ENCODE measurements at places on chromosomes 11 and 22.

DNA sequence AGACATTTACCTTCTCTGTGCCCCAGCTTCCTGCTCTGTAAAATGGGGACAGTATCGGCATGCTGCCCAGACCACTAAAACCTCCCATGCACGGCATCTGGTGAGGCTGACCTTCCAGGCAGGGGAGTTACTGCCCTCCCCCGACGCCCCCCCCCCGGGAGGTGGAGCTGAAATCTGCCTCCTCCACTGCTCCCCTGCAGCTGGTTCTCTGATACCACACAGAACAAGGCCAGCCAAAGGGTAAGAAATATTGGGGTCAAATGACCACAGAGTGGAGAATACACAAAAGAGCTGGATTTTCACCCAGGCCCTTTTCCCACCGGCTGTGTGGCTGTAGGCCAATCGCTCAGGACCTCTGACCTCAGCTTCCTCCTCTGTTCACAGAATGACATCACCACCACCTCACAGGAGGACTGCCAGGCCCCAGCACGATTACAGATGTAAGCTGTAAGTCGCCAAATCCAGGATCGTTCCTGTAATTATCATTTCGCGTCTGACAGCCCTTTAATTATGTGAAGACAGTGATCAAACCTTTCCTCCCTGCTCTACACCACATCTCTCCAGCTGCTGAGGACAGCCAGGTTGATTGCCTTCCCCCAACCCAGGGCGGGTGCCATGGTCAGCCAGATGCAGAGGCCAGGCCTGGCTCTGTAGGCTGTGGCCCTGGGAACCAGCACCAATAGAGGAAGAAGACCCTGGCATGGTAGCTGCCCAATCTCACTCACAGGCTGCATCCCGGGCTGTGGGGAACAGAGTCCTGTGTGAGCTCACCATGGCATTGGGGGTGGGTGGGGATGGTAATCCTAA is 35.7 kb upstream of the KLHL35 start:
- DNase-seq: no peak

DNA sequence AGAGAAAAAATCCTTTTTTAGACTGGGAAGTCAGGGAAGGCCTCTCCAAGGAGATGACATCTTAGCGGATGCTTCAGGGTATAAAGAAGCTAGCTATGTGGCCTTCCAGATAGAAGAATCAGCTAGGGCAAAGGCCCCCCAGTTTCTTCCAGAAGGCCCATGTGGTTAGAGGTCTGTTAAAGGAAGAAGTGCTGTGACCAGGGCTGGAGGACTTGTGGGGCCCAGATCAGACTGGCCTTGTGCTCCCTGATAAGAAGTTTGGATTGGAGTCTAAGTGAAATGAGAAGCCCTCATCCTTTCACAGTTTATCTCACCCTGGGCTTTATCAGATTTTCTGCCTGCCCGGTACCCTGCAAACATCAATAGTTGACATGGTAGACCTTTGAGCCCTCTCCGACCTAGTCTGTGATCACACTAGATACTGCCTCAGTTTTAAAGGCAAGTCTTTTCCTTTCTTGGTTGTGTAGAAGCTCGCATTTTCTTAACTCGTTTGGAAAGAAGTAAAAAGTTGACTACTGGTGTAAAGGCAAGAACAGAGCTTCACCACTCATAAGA is 7.8 kb downstream of the AMPD3 start:
- DNase-seq: no peak

- DNase-seq: no peak
Measured at GRCh38 chr11:36164506-36165250, 124.5 kb downstream of the COMMD9 start.

DNA sequence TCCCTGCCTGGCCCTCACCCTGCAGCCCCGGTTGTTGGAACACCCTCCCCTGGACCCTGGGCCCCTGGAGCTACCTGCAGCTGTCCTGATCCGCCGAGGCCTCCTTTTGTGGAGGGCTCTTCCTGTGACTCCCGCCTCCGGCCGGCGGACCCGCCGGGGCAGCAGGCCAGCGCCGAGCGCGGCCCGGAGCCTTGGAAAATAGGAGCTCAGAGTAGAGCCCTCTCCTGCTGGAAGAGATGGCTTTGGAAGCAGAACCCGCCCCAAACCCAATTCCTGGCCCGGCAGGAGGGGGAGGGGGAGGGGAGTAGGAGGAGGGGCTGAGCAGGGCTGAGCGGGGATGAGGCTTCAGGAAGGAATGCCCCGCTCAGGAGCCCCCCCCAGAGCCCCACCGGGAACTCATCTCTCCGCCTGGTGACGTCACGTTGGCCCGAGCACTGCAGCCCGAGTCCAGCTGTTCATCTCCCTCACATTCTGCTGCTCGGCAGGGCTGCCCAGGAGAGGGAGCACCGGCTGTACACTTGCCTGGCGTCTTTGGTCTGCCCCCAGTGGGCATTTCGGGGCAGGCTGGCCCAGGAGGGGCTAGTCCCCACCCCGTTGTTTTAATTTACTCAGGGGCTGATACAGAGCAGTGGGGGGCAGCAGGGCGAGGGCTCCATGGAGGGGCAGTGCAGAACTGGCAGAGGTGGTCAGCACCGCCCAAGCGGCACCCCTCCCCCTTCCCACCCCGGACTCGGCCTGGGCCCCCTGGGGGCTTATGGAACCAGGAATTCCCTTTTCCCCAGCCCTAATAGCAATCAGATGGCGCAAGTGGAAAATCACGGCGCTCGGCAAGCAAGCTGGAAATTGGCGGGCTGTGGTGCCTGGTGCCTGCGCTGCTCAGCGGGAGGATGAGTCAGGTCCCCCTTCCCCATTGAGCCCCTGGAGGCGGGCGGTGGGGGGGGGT is at the start of gene MRGPRF:
Gene MRGPRF (minus strand): TSS at position 238 of the 943 bp plus-strand sequence. CDS start 3,345 bp downstream, outside the sequence.
- no peak for DNase-seq

GRCh38 chr11:11997049-11997322 is 11.4 kb downstream of the DKK3 start:
- no peak for DNase-seq

DNA sequence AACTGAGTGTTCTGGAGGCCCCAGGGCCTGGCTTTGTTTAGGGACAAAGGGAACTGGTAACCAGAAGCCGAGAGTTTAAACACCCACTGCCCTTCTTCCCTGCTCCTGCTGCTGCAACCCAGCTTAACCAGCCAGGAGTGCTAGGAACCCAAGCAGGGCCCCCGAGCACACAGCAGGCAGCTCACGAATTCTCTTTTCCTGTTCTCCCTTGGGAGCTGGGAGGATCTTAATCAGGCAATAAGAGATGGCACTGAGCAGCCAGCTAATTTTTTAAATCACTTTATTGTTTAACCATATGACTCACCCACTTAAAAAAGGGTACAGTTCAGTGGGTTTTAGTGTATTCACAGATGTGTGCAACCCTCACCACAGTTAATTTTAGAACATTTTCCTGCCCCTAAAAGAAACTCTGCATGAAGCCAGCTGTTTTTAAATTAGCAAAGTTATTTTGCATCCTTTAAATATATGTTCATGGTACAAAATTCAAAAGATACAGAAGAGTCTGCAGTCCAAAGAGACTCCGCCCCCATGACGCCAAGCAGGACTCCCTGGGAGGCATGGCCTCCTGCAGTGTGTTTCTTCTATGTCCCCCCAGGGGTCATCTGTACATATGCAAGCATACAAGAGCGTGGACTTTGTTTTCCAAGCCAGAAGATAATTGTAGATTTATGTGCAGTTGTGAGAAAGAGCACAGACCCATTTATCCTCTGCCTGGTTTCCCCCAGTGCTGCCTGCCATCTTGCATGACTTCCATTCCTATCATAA is 18.9 kb upstream of the PPP6R3 start:
- no peak for DNase-seq

- DNase-seq: no peak
Measured at GRCh38 chr11:119134389-119134978, 13.1 kb downstream of the HINFP start.

GRCh38 chr11:16883174-16883573 is 131.0 kb downstream of the PLEKHA7 start:
- DNase-seq: no peak

DNA sequence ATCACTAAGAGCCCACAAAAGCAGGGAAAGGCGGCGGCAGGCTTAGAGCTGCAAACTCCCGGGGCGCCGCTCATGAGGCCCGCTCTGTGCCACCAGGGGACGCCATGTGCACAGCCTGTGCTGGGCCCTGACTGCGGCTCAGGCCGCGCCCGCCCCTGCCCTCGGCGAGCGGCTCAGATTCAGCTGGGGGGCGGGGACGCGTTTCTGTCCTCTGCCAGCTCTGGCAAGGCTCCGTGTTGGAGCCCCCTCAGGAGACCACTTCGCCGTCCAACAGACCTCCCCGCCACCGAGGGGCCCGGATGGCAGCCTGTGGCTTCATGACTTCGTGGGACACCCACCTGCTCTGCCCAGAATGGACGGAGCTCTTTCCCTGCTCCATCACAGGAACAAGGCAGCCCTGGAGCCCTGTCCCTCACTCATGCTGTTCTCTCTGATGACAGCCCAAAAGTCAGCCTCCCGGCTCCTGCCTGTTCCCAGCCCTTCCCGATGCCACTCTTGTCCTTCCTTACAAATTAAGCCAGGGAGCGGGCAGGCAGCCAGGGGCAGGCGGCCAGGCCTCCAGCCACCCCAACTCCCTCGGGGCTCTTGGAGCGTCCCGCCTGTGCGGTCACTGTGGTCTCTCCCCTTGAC is 69.1 kb downstream of the NAT10 start:
- DNase-seq: peak; percentile 57

- no peak for DNase-seq
Measured at GRCh38 chr11:79672786-79673185, 232.0 kb upstream of the TENM4 start.

DNA sequence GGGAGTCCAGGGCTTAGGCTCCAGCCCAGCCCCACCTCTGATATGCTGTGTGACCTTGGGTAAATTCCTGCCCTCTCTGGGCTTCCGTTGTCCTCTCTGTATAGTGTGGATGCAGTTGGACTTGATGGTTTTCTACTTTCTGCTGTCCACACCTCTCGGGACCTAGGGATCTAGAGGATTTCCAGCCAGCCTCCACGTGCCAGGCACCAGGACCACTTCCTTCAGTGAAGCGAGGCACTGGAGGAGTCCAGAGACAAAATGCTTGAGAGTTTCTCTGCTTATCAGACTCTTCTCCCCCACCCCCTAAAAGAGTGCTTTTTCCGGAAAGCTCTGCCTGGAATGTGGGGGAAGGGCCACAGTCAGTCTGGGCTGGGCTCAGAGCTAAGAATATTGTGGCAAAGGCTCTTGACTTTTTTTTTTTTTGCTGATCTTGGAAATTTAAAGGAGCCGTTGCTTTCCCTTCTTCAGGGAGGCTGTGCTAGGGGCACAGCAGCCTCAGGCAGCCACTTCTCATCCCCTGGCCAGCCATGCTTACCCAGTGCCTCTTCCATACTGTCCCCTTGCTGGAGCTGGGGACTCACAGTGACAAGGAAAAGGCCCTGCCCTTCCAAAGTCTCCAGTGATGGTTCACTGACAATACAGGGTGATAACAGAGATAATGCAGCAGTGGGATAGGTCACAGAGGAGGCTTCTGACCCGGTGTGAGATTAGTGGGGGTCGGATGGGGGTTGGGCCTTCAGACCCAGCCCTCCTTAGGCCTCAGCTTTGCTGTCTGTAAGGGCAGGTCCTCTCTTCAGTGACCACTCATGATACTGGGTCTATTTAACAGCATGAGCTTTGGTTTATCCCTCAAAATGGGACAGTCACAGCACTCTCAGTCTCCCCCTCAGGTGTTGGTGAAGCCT is 2.9 kb upstream of the SERPINH1 start:
- DNase-seq: no peak

- DNase-seq: no peak
Measured at GRCh38 chr11:119651802-119652584, 77.0 kb downstream of the NECTIN1 start.

DNA sequence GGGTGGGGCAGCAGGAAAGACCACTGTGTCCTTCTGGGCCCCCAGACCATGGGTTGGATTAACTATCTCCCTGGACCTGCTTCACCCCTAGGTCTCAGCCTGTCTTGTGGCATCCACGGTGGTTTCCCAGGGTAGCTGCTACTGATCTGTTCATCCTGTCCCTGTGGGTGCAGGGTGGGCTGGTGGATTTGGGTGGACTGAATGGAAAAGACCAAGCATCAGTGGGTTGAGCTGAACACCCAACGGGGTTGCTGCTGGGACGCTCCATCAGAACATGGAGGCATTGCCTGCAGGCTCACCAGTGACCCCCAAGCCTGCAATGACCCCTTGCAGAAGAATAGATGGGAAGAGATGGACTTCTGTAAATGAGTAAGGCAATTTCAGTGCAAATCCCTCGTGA is 812.1 kb downstream of the TBC1D22A start:
- no peak for DNase-seq

GRCh38 chr11:65298655-65299179 is 15.9 kb upstream of the CDC42EP2 start:
- DNase-seq: no peak

GRCh38 chr11:1501421-1502167 is 15.0 kb upstream of the MOB2 start:
- DNase-seq: no peak

DNA sequence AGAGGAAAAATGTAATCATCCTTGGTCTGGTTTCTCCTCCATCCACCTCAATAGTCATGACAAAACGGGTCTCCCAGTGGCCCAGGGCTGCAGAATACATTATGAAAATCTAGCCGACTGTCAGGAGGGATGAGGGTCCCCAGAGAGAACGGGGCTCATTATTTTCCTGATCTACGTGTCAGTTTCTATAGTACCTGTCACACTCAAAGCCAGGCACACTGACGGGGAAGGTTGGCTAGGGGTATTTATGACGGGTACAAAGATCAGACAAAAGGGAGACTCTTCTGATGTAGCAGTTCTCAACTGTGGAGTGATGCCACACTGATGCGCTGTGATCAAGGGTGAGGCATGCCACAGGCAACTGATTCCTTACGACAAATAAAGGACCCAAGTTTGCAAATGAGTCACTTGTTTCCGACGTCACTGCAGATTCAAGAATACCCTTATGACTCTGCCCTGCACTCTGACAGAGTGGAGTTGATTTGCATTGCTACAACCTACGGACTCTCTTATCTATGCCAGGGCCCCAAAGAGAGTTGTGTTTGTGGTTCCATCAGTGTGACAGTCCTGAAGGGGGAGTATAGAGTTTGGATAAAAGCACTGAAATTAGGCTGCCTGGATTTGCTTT is 188.2 kb upstream of the TBCEL start:
- no peak for DNase-seq

DNA sequence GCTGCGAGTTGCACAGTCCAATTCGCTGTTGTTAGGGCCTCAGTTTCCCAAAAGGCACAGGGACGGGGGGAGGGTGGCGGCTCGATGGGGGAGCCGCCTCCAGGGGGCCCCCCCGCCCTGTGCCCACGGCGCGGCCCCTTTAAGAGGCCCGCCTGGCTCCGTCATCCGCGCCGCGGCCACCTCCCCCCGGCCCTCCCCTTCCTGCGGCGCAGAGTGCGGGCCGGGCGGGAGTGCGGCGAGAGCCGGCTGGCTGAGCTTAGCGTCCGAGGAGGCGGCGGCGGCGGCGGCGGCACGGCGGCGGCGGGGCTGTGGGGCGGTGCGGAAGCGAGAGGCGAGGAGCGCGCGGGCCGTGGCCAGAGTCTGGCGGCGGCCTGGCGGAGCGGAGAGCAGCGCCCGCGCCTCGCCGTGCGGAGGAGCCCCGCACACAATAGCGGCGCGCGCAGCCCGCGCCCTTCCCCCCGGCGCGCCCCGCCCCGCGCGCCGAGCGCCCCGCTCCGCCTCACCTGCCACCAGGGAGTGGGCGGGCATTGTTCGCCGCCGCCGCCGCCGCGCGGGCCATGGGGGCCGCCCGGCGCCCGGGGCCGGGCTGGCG is at the start of gene BCR:
Gene BCR (plus strand): TSS at position 209 of the 592 bp plus-strand sequence. CDS start 452 bp downstream, outside the sequence.
- DNase-seq: no peak
